IPS DF 19.7 (cell line): ENCODE measurements at places on chromosomes 16 and 17.

- peak; percentile 64 for DNase-seq
Observed at GRCh38 chr17:16353317-16354174, at the start of gene CENPV. TSS of gene CENPV (minus strand) at chr17:16353469. CDS start at chr17:16353436, 33 bp downstream.

DNA sequence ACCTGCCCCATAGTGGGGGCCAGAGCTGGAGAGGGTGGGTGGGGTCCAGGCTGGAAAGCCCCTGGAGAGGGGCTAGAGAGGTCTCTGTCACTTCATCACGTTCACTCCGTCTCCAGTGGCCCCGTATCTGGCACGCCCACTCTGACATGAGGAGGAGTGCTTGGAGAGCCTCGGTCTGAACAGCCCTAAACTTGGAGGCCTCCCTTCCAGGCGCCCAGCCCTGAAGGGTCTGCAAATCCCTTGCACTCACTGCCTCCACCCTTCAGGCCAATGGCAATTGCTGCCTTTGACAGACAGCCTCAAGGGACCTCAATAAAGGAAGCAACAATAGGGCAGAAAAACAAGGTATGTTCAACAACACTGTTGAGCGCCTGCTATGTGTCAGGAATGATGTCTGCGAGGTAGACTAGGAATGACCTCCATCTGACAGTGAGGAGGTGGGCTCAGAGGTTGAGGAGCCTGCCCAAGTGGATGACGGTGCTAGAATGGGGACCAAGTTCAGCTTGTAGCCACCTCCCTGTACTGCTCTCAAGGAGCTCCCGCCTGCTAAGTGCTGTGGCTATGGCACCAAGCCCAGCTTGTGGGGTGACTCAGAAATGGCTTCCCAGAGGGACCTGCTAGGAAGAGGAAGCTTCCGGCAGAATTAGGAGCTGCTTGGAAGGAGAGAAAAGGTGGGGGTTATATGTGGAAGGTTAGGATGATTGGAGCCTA lies 2.9 kb upstream of the EPX start:
- no peak for DNase-seq

GRCh38 chr17:5120036-5120435 lies 4.2 kb downstream of the USP6 start:
- no peak for DNase-seq

GRCh38 chr17:80792373-80792781 lies 199.3 kb upstream of the CHMP6 start:
- no peak for DNase-seq

DNA sequence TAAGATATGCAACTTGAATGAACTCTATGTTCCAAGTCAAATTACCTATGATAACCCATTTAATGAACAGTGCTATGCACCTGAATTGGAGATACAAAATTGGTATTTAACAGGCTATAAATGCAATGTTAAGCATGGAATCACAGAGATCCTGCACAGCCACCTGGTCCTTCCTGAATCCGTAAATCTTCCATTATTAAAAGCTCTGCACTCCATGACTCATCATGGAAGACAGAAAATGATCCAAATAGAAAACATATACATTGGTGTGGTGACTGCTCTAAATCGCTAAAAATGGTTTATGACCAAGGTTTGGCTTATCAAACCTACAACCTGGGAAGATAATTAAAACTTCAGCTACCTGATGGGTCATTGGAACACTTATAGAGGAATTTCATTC lies 45.3 kb downstream of the GLG1 start:
- no peak for DNase-seq

GRCh38 chr16:66164581-66165247 lies 201.8 kb upstream of the CDH5 start:
- no peak for DNase-seq
